Caudate nucleus (tissue), 63 donors: ENCODE measurements at places on chromosomes 1 and 21.
A peak's percentile ranks its signal among the peaks of the same experiment; 100 is the strongest.

- no peak for DNase-seq
These were observed 9.1 kb downstream of the MACF1 start for GRCh38 chr1:39213511-39214002.

DNA sequence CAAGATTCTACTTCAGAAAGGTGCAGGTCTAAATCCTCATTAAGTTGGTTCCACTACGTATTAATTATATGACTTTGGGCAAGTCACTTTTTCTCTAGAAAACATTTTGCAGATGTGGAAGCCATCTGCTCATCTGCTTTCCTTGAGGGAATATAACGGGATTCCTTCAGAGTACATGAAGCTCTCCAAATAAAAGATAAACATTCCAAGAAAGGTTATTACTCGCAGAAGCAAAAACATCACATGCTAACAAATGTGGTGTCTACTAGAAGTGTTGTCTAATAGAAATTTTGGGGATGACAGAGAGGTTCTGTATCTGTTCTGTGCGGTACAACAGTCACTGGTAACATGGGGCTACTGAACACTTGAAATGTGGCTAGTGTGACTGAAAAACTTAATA, 60.2 kb downstream of the NIBAN1 start:
- no peak for DNase-seq

- no peak for DNase-seq
These were observed 11.6 kb downstream of the KCNQ4 start for GRCh38 chr1:40794974-40795715.

DNA sequence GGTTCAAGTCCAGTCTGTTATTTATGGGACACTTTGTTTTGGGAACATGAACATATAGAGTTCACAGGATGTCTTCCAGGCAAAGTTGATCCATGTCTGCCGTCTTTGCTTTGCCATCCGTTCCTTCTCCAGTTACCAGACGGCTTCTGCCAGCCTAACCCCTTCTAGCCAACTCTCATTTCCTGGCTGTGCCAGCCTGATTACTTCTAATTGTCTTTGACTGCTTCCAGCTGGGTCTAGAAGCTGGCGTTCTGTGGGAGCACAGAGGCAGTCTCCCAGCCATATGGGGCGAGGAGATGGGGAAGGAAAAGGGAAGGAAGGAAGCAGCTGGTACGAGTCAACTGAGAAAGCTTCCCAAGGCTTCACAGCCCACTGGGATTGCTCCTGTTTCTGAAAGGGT, 3.1 kb upstream of the HUNK start:
- DNase-seq, result no peak

GRCh38 chr1:28807046-28807445, 4.9 kb upstream of the OPRD1 start:
- DNase-seq, result peak; percentile 45

DNA sequence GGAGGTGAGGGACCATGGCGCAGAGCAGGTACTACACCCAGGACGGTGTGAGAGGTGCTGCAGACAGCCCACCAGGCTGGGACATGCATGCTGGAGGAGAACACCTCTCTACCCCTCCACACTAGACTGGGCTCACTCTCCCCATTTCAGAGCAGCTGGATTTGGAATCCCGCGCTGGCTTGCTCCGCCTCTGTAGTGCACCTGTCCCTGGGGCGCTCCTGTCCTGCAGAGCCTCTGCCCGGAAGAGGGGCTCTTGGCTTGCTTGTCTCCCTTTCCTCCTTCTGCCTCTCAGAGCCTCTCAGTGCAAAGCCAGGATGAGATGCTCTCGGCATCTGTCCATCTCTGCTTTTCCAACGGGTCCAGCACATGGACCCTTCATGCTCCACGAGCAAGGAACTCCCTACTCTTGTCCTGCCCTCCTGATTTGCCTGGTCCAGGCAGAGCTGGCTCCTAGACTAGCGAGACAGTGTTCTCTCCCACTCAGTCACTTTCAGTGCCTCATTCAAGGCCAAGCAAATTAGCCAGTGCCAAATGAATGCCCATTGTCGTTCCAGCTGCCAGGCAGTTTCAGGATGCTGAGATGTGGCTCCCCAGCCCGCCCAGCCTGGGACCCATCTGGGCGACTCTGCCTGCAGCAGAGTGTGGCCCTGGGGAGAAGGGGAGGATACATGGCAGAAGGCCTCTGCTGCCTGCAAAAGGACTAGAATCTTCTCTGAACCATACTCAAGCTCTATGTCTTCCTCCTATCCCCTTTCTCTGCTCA, 33.7 kb downstream of the CDCA8 start:
- peak; percentile 60 for DNase-seq

DNA sequence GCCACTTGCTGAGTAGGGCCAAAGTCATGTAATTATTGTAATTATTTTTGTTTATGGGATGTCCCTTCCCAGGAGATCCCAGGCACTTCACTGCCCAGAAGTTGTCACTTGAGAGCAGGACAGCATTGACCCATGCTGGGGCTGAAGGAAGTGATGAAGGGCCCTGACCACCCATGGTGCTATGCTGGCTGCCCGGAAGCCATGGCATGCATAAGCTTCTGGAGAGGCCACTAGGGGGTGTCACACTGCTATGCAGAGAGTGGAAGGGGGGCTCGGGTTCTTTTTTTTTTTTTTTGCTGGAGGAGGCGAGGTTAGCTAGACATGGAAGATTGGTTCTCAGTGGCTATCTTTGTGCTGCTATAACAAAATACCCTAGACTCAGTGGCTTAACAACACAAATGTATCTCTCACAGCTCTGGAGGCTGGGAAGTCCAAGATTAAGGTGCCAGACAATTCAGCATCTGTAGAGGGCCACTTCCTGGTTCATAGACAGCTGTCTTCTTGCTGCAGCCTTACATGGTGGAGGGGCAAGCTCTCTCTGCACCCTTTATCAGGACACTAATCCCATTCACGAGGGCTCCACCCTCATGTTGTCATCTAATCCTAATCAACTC, 84.9 kb downstream of the CNIH3 start:
- no peak for DNase-seq

GRCh38 chr1:9881838-9882249, 28.2 kb downstream of the CTNNBIP1 start:
- DNase-seq, result no peak

- peak; percentile 26 for DNase-seq
These were observed 62.6 kb upstream of the CD1D start for GRCh38 chr1:158117854-158118704.

GRCh38 chr1:1063261-1063944, 10.7 kb downstream of the RNF223 start:
- DNase-seq, result no peak

GRCh38 chr1:95686217-95686616, 452.2 kb downstream of the RWDD3 start:
- DNase-seq, result no peak

GRCh38 chr1:235643837-235644692, 5.5 kb downstream of the GNG4 start:
- no peak for DNase-seq

DNA sequence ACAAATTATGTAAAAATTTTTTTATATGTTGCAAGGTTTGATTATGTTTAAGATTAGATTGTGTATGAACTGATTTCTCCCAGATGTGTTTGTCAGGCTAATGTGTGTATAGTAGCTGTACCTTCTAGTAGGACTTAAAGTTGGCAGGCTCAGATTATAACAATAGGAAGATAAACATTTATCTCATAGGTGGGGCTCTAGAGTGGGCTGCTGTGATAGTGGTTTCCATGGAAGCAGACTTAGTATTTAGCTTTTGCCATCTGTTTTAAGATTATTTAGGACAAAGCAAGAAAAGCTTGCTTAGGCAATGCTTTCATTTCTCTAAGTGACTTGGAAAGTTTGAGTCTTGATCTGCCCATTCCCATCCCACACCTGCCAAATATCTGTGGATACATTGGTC, 187.7 kb upstream of the CACYBP start:
- no peak for DNase-seq

- DNase-seq, result no peak
These were observed 33.6 kb downstream of the NUP133 start for GRCh38 chr1:229474509-229474908.

- no peak for DNase-seq
These were observed 143.3 kb downstream of the PLXNA2 start for GRCh38 chr1:208100906-208101305.

GRCh38 chr1:22584001-22584562, 20.8 kb downstream of the EPHA8 start:
- DNase-seq, result no peak

GRCh38 chr1:27391511-27392095, 819 bp upstream of the GPR3 start:
- peak; percentile 79 for DNase-seq

GRCh38 chr1:101238681-101239094, 1.9 kb downstream of the S1PR1 start:
- DNase-seq, result peak; percentile 74

DNA sequence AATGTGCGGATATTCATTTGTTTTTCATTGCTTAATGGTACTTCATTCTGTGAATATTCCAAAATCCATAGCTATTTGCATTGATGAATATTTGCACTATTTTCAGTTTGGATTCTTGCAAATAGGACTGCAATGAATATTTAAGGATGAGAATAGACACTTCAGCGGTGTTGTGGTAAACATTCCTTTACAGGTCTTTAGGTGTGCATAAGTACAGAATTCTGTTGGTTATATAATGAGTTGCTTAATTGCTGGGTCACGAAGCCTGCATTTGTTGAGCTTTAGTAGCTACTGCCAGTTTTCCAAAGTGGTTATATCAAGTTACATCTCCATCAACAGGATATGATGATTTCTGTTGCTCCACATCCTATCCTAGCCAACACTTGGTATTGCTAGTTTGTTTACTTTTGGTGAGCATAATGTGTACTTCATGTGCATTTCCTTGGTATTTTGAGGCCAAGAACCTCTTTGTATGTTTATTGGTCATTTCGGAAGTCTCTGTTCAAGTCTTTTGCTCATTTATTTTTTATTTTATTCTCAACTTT, 64.2 kb upstream of the CYYR1 start:
- no peak for DNase-seq
